ENCODE measurements at places on chromosomes 5 and 9.

DNA sequence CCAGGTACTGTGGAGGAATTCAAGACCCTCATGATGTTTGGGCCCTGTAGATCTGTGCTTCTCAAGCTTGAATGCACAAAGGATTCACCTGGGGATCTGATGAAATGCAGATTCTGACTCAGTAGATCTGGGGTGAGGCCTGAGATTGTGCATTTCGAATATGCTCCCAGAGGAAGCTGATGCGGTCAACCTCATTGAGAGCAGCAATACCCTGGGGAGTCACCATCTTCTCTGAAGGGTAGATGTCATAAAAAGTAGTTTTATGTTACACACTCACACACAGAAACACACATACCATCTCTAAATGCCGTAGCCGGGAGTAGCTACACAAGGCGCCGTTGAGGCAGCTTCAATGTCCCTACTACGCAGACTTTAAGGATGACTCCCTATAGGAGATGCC, 55.8 kb upstream of the CPEB4 start:
- no peak for DNase-seq

DNA sequence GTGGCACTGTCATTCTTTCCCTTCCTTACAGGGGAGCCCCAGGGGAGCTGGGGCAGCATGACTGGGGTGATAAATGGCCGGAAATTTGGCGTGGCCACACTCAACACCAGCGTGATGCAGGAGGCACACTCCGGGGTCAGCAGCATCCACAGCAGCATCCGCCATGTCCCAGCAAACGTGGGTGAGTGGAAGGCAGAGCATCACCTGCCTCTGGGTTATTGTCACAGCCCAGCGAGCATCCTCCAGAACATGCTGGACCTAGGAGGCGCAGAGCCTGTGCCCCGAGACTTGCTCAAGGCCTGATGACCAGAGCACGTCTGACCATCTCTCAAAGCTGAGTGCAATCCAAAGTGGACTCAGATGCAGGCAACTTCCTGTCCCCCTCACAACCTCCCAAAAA, 22.2 kb upstream of the ASS1 start:
- DNase-seq, result no peak

- DNase-seq, result no peak
Observed at GRCh38 chr5:147752033-147752432, 30.5 kb downstream of the JAKMIP2 start.

GRCh38 chr5:96481009-96481786, 48.1 kb upstream of the PCSK1 start:
- DNase-seq, result no peak

- no peak for DNase-seq
Observed at GRCh38 chr5:159033351-159033657, 66.4 kb downstream of the EBF1 start.

- DNase-seq, result no peak
Observed at GRCh38 chr9:127754099-127755060, 19.3 kb upstream of the TOR2A start.

Data from activated T-cell treated with anti-CD3 and anti-CD28 coated beads for 1 hour (primary cell).